Suppressor macrophage treated with lipopolysaccharide for 4 hours (primary cell): ENCODE measurements at places on chromosomes 3 and 15.
A peak's percentile ranks its signal among the peaks of the same experiment; 100 is the strongest.

GRCh38 chr3:173025941-173026340 lies 115.1 kb downstream of the SPATA16 start:
- DNase-seq = no peak

- no peak for DNase-seq
Measured at GRCh38 chr15:51085764-51086163, 8.9 kb downstream of the TNFAIP8L3 start.

DNA sequence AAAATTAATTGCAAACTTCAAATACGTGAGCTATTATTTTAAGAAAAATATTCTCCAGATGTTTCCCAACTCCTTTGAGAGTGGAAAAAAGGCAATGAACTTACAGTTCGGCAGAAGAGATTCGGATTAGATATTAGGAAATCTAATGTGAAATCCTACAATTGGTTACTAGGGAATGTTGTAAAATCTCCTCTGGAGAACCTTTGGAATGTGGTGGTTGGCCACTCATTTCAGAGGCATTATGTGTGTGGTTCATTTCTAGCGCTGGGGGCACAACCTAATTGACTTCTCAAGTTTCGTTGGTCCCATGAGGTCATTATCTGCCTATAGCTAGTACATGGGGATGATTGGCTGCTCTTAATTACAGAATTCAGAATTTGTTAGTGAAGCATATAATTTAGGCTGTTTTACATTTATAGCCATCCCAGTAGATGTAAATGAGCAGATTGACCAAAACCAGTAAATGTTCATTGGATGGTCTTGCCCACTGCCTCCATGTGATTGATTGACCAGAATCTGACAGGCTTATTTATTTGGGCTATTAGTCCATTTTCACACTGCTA lies 34.6 kb upstream of the CMSS1 start:
- DNase-seq = no peak

- no peak for DNase-seq
Measured at GRCh38 chr15:65626856-65627255, 5.1 kb downstream of the SLC24A1 start.

DNA sequence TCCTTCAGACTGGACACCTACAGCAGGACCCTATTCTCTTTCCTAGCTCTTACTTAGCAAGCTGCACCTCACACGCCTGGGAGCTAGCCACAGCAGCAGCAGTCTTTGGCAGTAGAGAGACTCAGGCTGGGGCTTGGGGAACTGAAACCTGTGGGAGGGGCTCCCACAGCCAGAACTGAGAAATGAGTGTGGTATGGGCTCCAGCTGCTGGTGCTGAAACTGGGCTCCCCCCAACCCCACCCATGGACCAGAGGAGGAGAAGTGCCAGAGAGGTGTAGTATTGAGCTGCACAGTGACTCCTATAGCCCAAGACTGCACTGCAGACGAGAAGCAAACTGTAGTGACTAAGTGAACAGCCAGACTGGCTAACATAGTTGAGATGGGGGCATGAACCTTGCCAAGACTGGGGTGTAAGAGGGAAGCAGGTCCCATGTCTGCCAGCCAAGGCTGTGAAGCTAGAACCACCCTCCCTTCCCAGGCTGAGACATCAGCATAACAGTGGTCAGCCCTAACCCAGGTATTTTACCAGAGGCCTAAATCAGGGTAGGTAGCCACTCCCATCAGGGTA lies 62.5 kb downstream of the MYO5A start:
- peak; percentile 87 for DNase-seq

DNA sequence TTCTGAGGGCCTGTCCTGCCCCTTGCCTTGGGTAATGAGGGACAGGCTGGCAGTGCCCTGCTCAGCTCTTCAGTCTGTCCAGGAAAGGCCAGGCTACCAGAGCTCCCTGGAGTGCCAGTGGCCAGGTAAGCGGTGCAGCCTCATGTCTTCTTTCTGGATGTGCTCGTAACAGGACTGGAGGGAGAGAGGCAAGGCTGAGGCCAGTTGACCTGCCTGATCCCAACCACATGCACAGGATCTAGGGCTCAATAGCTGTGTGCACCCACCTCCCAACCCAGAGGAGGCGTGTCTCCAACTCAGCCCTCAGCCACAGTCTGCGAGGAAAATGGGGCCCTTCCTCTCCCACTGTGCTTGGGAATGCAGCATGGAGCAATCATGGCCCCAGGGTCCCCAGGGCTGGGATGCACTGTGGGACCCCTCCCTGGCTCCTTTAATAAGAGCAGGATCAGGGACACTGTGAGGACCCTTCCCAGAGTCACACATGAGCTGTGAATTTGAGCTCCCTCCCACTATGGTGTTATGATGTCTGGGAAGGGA lies 22.5 kb downstream of the ALS2CL start:
- no peak for DNase-seq

DNA sequence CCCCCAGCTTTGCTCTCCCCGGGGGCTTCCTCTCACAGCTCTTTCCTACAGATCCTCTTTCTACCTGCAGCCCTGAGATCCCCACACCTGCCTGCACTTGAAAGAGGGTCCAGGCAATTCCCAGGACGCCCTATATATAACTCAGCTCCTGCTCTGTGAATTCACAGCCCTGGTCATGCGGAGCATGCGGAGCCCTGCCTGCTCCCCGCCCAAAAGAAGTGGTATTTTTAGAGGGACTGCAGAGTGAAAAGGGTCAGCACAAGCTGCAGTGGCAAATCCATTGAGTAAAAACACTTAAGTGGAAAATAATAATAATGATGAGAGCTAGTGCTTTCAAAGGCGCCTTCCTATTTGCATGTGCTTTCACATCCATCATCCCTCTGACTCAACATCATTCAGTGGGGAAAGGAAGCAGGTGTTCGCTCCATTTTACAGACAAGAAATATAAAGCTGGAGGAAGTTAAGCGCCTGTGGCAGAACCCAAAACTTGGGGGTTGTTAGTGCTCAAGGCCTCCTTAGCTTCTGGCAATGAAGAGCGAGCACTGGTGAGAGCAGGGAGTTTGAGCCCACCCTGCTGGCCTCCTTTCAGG lies 76.3 kb upstream of the LIPC start:
- no peak for DNase-seq

GRCh38 chr3:121481106-121481880 lies 64.5 kb downstream of the POLQ start:
- no peak for DNase-seq

DNA sequence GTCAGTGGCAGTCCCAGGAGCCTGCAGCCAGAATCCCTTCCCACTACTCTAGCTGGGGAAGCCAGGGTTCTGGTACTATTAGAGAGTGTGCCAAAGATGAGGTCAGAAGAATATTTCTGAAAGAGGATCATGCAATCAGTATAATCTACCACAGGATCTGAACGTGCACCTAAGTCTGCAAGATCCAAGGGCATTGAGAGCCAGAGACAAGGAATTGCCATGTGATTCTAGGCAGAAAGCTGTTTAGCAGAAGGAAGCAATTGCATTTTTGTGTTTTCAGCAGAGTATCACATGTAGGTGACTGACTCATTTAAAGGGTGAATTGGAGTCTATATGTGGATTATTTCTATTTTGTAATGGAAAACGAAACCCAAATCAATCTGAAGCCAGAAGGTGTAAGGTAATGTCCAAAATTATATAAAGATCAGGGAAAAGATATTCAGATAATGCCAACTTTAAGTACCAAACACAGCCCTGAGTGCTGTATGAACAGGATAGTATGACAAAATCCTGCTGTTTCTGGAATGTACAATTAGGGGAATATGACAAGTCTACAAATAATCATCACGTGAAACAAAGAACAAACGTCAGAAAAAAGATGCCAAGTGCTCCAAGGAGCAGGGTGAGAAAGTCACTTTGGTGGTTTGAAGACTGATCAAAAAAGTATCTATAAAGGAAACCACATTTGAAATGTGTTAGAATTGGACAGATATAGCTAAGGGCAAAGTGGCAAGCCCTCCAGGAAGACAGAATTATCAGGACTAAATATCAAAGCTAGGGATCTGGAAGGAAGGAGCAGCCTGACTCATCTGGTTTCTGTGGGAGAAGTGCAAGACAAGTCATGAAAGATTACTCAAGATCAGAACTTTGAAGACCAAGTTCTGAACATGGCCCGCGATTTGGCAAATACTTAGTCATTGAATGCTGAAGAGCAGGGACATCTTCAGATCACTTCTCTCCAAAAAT lies 1036.6 kb downstream of the NTRK3 start:
- no peak for DNase-seq

DNA sequence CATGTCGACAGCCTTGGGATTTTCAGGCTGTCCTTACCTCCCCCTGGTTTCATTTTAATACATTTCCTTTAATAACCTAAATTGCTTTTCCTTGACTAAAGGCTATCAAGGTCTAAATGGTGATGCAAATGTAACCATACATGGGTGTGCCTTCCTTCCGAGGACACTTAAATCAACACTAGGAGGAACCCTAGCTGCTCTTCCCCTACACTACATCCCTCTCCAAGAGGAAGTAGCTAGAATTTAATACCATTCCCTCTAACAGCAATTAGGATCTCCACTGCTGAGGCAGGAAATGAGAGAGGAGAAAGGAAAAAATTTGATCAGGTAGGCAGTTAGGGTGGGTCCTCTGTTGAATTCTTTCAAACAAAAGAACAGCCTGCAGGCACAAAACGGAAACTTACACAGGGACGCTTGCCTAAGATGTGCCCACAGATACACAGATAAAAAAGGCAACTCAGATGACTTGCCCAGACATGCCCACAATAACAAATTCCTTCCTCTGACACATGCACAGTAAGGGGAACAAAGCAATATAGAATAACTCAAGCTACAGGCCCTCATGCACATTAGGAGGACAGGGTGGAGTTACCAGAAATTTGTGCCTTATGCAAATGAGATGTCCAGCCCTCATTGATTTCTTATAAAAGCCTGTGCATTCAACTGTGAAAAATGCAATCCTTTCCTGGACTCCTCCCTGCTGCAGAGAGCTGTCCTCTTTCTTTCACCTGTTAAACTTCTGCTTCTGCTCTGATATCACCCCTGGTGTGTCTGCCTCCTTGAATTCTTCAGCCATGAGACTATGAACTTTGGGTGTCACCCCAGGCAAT lies 1024.4 kb upstream of the CADM2 start:
- DNase-seq = no peak

GRCh38 chr3:105865016-105865623 lies 3.7 kb downstream of the CBLB start:
- DNase-seq = no peak
